ENCODE measurements at places on chromosomes 13 and 19.

DNA sequence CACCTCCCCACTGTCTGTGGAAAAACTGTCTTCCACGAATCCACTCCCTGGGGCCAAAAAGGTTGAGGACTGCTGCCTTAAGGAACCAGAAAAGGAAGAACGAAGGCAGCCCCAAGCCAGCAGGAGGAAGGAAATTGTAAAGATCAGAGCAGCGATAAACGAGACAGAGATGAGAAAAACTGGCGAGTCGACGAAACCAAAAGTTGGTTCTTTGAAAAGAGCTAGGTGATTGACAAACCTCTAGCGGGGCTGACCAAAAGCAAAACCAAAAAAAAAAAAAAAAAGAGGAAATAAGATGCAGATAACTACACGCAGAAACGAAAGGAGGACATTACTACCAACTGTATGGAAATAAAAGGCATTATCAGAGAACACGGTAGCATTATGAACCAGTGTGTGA is 76.9 kb downstream of the GADD45B start:
- DNase-seq = no peak

DNA sequence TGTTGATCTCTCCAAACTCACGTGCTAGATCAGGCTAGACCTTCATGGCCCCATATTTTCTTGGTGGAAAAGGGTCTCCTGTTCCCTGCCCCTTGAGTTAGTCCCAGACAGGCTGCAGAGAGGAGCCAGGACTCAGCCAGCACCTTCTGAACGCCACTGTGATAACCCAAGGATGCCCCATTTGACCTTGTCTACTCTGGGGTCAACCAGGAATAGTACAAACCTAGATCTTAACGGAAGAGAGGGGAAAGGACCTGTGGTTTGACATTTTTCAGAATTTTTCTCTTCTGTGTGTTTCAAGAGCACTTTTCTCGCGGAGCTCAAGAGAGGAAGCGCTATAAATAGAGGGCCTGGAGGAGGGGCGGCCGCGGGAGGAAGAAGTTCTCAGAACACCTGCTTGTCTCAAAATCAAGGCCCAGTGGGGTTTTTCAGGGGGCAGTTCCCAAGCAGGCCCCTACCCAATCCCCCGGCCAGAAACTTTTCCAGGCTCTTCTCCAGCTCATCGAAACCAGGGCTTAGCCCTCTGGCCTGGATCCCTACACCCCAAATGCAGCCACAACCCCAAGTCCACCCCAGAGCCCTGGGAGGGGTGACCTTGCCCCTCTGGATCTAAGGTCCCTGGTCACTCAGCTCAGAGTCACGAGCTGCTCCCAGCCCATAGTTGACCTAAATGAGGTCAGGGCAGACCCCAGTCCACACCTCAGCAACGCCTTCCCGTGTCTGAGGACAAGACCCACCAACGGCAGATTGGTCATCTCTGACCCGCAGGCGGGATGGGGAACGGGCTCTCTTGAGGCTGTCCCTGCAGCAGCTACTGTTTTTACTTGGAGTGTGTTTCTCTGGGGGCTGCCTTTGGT is 75.6 kb upstream of the TM9SF2 start:
- DNase-seq = no peak

GRCh38 chr19:58406818-58407657 is 1.4 kb upstream of the ZNF584 start:
- DNase-seq = no peak

DNA sequence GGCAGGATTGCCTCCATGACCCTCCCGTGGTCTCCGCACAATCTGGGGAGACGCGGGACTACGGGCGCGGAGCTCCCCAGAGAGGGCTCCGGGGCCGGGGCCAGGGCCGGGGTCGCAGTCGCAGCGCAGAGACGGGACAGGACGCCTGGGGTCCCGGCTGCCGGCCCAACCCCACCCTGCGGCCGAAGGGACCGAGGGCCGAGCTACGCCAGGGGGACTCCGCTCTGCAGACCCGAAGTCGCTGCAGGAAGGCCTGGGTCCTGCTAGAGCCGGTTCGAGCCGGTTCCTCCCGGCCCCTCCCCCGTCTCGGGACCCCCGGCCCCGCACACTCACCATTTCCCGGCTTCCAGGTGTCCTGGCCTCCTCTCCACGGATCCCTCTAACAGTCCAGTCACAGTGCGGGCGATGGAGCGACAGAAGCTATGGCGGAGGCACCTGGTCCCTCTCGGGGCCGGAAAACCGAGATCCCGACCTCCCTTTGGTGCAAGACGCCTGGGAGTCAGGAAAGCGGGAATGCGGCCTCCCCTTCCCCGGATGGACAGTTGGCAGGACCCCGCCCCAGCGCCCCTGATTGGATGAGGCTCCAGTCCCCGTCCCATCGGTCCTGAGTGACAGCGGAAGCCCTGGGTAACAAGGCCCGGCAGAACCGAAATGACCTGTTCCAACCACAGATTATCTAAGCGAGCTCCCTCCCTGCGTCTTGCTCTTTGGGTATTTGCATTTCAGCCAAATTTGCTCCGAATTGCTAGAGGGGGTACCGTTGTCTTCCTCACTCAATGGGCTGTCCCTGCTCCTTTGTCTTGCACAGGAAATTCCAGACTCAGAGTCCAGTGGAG is at the start of gene ZNF625:
Gene ZNF625, minus strand, starts transcription at position 512 of the 836 bp plus-strand sequence. Its CDS starts 176 bp downstream, at position 336.
- DNase-seq = peak; percentile 76

GRCh38 chr19:2970201-2970835 is 7.0 kb upstream of the TLE6 start:
- DNase-seq = no peak

DNA sequence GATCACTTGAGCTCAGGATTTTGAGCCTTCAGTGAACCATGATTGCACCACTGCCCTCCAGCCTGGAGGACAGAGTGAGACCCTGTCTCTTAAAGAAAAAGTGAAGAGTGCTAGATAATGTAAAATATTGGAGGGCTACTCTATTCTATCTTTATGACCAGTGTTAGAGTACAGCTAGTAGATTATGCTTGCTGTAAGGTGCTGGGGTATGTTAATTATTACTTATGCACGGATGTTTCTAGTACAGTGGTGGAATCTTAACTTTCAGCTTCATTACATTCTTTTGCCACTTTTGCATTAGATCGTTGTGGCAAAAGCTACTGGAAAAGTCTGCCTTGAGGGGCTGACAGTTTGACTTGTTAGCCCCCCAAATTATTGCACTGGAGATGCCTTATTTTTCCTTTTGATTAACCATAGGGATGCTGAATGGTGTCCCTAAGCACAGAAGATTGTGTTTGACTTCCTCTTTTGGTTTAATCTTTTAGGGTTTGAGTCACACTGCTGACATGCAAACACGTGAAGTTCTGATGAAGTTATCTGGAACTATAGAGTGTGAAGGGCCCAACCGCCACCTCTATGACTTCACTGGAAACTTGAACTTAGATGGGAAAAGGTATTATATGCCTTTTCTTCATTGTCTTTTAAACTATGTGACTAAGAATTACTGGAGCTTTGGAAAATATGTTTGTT is 169.8 kb downstream of the ATP8A2 start:
- no peak for DNase-seq

GRCh38 chr19:57664269-57665127 is 4.2 kb upstream of the ZSCAN4 start:
- DNase-seq = peak; percentile 8

DNA sequence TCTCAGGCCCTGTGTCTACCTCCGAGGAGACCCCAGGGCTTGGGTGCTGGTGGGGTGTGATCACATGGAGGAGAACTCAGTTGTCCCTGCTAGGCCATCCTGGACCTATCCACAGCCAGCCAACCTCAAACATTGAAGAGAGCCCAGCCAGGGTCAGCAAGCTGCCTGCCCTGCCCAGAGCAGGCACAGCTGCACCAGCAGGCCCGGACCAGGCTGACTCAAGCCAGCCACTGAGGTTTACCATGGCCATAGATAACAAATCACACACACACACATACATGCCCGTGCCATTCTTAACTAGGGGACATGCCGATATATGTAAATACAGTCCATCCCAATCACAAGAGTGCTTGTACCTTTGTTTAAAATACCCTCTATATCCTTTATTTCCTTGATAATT is 8.1 kb downstream of the ARHGEF7 start:
- DNase-seq = no peak

GRCh38 chr13:48443442-48444208 is 30.7 kb upstream of the LPAR6 start:
- no peak for DNase-seq

DNA sequence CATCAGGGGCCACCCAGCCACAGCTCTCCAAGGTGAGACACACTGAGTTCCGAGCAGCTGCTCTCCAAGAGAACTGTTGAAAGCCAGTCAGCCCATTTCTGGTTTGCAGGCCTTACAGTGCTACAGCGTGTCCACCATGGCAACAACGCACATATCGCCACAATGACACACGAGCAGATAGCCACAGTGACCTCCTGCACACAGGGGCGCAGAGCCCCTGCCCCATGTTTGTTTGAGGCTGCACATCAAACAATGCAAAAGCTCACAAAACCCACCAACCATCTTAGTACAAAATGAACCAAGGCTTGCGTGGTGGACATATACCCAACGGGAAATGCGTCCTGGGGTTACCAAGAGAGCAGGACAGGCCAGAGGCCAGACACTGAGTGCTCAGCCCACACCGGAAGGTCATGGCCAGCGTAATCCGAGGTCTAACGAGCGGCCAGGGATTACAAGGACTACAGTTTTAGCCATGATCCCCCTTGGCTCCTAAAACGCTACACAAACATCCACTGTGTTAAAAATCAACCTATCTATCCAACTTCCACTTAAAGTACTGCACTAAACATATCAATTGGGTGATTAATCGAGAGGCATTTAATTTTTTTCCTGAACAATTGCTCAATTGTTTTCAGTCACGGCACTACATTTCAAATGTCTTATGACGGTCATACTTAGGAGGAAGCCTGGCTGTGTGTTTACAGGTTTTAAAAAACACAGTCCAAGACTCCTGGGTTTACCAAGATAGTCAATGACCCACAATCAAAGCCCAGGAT is 56.0 kb downstream of the STK24 start:
- no peak for DNase-seq

GRCh38 chr19:49866933-49867782 is at the start of gene PNKP:
PNKP (minus strand) TSS chr19:49867576; CDS start chr19:49867204, 372 bp downstream.
- DNase-seq = peak; percentile 74

- no peak for DNase-seq
These were observed 34.9 kb upstream of the PSPC1 start for GRCh38 chr13:19817510-19818158.

DNA sequence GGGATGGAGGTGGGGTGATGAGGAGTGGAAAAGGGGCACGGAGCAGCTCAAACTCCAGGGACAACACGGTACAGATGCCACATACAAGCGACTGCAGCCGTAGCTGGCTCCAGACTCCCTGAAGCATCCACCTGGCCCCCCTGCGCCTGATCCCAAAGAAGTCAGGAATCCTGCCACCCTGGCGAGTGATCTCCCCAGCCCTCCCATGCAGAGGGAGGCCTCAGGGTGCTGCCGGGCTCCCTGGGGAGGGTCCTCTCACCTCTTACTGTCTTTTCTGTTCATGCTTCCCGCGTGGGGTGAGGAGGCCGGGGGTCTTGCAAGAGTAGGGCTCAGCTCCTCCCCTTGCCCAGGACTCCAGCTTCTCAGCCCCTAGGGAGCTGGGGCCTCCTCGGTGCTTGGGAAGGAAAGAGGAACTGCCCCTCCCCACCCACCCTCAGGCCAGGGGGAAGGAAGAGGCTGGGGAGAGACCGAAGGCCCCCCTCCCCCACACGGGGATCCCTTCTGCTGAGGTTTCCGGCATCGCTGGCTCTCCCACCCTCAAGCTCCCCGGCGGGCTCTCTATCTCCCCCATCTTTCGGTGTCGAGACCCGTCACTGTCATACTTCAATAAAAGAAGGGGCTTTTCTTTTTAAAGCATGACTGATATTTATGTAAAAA is at the start of gene RASGRP4:
Gene RASGRP4, minus strand, starts transcription at position 410 of the 657 bp plus-strand sequence. Its CDS starts 128 bp downstream, at position 282.
- no peak for DNase-seq

GRCh38 chr13:88622362-88622973 is 951.3 kb downstream of the SLITRK5 start:
- DNase-seq = no peak

- DNase-seq = no peak
These were observed 701.1 kb downstream of the PCDH9 start for GRCh38 chr13:66528944-66529576.

DNA sequence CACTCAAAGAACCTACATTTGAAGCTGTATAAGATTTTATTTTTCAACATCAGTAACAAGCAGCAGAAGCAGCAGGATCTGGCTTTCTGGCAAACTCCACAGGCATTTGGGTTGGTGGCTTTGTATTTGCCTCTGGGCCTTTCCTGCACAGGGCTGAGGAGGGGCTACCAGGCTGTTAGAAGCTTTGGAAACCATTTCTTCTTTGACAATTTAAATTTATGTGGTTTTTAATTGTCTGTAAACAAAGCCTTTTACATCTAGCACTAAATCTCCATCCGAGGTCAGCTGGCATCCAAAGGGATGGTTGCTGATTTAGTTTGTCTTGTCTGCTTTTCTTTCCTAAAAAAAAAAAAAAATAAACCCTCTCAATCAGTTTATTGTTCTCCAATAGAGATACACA is 127.5 kb upstream of the OBI1 start:
- DNase-seq = no peak

DNA sequence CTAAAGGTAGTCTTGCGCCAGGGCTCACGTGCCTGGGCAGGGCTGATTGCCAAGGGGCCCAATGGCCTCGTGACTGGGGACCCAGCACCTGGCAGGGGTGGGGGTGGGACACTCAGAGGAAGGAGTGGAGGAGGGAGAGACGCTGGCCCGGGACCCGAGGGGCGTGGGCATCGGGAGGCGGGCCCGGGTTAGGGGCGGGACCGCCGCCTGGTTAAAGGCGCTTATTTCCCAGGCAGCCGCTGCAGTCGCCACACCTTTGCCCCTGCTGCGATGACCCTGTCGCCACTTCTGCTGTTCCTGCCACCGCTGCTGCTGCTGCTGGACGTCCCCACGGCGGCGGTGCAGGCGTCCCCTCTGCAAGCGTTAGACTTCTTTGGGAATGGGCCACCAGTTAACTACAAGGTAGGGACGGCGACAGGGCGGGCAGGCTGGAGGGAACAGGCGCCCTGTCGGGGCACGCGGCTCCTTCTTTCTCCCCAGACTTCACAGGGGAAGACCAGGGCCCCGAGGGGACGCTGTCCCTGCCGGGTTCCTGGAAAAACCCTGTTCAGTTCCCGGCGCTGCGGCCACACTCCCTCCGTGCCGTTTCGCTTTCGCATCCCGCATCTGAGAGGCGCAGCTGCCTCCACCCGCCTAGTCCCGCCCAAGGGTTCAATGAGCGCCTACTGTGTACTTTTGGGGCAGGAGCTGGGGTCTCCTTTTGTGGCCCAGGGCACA is at the start of gene IFI30:
Gene IFI30, plus strand, starts transcription at position 242 of the 717 bp plus-strand sequence. Its CDS starts 29 bp downstream, at position 271.
- DNase-seq = no peak

DNA sequence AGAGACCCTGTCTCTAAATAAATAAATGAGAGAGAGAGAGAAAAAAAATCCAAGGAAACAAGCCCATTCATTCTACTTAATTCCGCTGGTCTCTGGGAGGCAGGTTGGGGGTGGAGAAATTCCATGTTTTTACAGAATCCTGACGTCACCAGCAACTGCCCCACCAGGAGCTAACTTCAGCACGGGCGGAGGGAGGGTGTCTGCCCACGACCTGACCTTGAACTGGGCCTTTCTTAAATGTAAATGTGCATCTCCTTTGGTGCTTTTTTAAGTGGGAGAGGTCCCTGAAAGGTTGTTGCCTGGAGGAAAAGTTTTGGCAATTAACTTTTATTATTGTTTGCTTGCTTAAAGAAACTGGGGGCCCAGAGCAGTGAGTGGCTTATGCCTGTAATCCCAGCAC is 15.5 kb downstream of the KLF2 start:
- no peak for DNase-seq

- DNase-seq = no peak
These were observed 274.7 kb downstream of the FGF14 start for GRCh38 chr13:102127153-102127552.
